Hindlimb muscle (tissue), 1 donor: ENCODE measurements at places on chromosomes 7 and 10.
A peak's percentile ranks its signal among the peaks of the same experiment; 100 is the strongest.

DNA sequence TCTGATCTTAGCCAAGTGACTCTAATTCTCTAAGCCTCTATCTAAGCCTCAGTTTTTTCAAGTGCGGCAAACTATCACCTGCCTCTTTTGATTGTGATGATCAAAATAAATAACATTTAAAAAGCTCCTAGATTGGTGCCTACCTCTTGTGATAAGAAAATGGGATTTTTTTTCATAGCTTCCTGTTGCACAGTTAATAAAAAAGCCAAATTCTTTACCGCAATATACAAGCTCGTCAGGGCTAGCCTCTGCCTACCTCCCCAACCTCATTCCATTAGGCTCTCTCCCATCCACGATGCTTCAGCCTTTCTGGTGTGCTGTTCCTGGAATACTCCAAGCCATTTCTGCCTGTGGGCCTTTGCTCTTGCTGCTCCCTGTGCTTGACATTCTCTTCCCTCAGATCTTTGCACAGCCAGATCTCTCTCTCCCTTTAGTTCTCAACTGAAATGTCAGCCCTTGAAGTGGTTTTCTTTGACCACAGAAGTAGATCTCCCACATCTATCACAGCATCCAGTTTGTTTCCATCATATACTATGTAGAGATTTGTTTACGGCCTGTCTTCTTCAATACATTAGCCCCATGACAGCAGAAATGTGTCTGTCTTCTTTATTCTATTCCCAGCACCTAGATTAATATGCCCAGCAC is 48.8 kb downstream of the SFR1 start:
- no peak for DNase-seq

DNA sequence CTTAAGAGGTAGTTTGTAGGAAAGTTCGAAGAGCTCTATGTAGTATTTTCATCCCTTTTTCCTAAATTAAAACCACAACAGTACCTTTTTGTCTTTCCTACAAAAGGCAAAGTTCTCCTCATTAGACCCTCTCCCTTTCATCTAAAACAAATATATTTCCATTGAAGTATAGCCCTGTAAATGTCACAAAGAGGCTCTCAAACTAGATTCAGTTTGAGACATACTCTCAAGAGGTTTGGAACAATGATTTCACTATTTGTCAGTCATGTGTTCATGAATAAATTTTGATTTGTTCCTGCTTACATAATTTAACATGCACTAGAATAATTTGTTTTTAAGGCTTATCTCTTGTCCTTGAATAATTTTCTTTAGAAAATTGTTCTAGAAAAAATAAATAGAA is 12.2 kb downstream of the TAS2R16 start:
- no peak for DNase-seq

DNA sequence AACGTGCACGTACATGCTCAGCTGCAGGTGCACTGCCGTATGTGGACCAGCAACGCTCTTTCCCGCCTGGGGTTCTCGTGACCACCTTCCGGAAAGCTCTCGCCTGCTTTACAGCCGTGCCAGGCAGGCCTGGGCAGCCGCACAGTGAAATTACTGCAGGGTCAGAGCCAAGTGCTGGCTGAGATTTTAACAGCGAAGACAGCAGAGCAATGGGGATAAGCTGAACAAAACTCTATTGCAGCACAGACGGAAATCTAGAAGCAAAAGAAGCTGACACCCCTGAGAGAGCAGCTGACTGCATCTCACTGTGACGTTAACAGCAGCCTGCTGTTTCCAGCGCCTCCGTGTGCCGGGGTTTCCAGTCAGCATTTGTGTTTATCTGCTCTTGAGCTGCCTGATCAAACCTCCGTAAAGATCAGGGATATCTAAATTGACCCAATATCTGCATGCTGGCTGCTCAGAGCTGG is 179.0 kb downstream of the DIP2C start:
- DNase-seq, result peak; percentile 50

DNA sequence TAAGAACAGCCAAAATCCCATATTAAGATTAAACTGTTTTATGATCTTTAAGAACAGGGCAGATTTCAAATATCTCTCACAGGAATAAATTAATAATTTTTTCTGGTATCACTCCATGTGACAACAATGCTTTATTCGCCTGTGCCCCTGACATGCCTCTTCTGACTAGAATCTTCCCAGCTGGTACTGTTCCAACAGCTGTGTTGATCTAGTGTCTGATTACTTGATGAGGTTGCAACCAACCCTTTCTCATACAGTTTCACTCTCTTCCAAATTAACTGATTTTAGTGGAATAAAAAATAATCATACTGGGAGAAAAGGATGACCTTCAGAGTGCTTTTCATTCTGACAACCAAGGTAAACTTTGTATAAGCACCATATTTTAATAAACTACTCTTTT is 151.9 kb downstream of the CHRM2 start:
- no peak for DNase-seq

- DNase-seq, result peak; percentile 33
These were observed 10.2 kb downstream of the PLEKHA8 start for GRCh38 chr7:30038196-30038980.

DNA sequence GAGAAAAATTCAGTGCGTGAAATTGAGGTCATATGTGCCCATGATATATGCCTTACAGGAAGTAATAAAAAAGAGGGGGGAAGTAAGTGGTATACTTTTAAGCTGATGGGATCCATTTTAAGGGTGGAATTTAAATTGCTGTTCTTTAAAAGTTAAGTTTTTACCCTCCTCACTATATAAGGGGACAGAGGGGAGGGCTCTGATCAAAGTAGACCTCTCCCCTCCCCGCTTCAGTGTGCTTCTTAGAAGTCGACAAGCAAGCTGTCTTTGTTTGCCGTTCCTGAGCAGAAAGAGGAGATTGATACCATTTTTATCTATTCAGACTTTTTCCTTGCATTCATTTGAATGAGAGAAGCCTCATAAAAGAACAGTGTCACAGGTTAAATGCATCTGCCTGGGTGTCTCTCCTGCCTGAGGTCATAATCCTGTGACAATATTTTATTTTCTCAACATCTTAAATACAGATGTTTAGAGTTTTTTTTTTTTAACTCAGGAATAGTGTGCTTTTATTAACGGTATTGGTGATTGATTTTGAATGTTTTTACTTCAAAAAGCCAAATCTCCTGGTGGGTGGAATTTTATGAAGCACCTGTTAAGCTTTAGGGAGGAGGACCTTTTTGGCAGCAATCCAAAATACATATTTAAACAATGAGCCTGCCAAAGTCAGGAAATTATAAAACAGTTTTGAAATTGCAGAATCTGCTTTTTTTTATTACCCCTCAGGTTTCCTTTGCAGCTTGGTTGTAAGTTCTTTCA is 141.7 kb downstream of the KAT6B start:
- DNase-seq, result no peak

- DNase-seq, result peak; percentile 25
These were observed 65.2 kb upstream of the TM9SF3 start for GRCh38 chr10:96651998-96652431.

GRCh38 chr7:134444198-134444960 is 14.5 kb downstream of the AKR1B1 start:
- no peak for DNase-seq

DNA sequence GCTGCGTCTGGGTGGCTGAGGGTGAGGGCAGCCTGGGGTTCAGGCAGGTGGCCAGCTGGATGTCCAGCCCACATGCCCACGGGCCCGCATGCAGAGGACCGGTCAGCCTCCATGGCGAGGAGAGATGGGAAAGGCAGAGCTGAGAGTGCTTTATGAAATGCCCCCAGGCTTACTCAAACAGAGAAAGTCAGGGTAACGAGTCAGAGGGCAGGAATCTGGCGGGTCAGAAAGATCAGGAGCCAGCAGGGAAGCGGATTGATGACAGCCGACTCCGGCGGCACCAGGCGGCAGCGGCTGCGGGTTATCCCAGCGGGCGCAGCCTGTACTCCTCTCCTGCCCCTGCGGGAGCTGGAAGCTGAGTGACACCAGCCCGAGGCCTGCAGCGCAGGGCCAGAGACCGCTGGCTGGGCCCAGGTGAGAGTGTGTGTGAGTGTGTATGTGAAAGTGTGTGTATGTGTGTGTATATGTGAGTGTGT is 13.4 kb downstream of the SLC13A4 start:
- DNase-seq, result no peak

DNA sequence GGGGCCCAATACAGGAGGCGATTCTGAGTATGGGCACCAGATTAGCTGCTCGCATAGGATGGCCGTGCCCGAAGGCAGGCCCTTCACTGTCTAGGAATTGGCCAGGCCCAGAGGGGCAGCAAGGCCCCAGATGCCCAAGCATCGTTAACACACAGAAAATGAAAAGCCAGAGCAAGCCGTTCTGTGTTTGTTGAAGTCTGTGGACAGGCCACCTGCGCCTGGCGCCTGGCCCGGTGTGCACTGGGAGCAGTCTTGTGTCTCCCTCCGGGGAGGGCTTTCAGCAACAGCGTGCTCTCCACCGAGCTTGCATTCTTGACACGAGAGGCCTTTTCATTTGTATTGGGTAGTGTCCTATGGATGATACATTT is 34.5 kb upstream of the TTYH3 start:
- DNase-seq, result no peak

DNA sequence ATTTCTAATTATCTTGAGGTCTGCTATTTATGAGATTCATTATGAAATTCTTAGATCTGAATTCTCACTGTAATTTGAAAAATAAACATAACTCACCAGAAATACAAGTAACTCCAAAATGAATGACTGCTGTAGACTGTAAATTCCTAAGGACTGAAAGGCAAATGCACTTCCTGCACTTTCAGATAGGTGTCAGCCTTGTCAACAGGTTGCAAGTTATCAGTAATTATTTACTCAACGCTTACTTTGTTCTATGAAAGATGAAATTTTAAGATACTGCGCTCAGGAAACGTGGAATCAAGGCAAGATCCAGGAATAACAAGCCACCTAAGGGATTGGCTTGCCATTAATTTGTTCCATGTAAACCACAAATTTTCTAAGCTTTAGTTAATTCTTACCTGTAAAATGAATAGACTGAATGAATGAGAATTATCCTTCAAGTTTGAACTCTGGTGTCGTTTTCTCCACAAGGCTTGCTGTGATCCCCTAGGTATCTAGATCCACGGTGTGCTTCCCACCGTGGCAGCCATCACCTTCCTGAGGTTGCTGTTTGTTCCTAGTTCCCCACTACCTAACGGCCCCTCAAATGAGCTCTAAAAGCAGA is 12.6 kb downstream of the DHX32 start:
- peak; percentile 13 for DNase-seq

- no peak for DNase-seq
These were observed 91.2 kb upstream of the CCZ1B start for GRCh38 chr7:6917258-6917657.

DNA sequence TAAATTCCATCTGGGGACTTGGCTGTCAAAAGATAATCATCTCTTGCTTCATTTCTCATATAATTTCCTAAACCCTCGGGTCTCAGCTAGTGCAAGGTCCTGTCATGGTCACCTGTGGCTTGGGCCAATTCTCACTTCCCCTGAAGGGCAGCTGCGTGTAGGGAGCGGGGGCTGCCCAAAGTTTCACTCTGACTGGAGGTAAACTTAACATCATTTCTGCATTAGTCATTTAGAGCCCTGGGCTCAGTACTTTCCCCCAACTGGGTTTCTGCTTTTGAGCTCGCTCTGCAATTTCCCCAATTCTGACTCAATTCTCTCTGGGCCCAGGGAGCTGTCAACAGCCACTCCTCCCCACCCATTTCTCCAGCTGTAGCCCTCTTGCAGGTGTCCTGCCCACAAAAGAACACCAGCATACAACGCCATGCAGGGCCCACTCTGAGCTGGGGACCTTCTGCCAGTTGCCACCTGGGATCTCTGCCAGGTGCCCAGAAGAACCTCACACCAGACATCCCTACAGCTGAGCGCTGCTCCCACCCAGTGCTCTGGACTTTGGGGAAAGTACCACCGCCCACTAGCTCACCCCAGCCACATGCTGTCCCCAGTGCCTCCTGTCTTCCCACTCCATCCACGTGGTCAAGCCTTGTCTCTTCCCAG is 37.9 kb downstream of the VOPP1 start:
- DNase-seq, result peak; percentile 23
